ENCODE measurements at places on chromosomes 16 and 17.

GRCh38 chr16:85611444-85612190 is 1.5 kb upstream of the GSE1 start:
- no peak for DNase-seq

GRCh38 chr16:68436581-68436980 is 11.7 kb downstream of the SMPD3 start:
- no peak for DNase-seq

GRCh38 chr17:79927688-79928501 is 88.7 kb upstream of the CBX4 start:
- DNase-seq, result no peak

DNA sequence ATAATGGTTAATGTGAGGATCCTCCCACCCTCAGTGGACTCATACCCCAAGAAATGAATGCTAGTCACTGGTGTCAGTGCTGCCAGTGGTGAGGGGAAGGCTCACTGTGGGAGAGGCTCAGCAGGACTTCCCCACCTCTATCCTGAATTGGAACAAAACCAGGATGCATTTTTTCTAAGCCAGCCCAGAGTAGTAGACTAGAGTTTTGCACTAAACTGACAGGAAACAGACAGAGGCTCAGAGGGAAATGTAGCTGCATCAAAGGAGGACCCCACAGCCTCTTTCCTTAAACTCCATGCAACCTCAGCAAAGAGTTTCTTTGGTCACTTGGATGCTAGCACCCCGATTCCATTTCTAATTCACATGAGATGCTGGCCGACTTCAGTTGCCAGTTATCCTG is 10.7 kb upstream of the SKAP1 start:
- no peak for DNase-seq

DNA sequence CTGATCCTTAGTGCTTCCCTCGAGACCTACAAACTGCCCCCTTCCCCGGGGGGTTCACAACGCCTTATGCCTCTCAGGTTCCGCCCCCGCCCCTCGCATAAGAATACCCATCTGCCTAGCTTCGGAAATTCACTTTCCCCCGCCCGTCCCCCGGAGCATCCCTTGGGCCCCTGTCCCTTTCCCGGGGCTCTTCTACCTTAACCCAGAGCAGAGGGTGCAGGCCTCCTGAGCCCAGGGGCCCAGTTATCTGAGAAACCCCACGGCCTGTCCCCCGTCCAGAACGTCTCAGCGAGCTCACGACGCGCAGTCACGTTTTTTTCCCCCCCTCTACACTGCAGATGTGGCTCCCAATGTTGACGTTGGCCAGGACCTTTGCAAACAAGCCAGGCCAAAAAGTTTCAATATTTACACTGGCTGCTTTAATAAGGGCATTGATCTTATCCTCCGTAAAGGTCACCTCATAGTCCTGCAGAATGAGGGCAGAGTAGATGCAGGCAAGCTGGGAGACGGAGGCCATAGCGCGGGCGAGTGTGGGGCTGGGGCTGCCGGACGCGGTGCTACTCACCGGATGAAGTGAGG is 1.4 kb upstream of the NBR1 start:
- no peak for DNase-seq

Measured in BJ (cell line).